Activated CD4-positive, alpha-beta T cell treated with anti-CD3 and anti-CD28 coated beads, Interleukin-2, amount 10 ng/mL, durations not matched to agents 24 days and 14 days (primary cell): ENCODE measurements at places on chromosomes 1 and 21.

GRCh38 chr1:179867493-179868330, 9.9 kb downstream of the TOR1AIP2 start:
- DNase-seq = peak; percentile 82

DNA sequence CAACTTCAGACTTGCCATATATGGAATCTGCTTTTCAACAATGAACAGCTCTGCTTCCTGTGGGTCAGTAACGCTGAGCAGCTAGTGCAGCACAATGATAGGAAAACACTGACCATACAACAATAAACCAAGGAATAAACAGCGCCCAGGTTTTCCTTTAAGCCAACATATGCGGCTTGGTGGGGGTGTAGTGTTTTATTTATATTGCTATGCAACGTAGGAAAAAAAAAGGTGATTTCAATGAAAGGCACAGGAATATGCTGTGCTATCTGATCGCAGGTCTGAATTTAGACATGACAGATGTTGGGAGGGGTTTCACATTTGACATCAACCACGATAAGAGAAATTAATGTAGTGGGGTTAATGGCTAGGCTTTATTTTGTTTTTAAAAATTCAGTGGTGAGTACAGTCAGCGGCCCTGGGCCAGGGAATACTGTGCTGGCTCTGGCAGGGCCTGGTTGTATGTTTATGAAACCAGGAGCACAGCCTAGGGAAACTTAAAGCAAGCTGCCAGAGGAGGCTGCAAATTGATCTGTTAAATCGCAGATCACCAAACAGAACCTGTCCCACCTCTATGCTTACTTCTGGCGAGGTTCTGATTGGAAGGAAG, 4.3 kb downstream of the TSPAN2 start:
- no peak for DNase-seq

DNA sequence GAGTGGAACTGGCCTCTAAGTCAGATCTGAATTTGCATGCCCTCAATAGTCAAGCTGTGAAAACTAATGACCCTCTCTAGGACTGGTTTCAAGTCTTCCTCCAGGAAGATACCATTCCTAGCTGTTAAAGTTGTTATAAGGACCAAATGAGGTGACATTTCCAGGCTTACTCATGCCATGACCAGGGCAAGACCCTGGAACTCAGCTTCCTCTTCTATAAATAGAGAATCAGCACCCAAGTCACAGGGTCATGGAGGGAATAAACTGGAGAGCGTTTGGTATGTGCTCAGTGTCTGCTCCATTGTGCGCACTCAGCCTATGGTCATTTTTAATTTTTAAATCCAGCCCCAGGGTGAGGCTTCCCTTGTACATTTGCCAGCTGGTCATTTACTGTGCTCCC, 2.5 kb downstream of the S100A9 start:
- DNase-seq = no peak

GRCh38 chr1:17904290-17904689, 149.2 kb downstream of the ACTL8 start:
- DNase-seq = no peak

- DNase-seq = peak; percentile 94
These were observed at the start of gene NBL1 for GRCh38 chr1:19643602-19644394. Gene NBL1 (plus strand): TSS chr1:19644311. CDS start chr1:19655031, 10,720 bp downstream.

- no peak for DNase-seq
These were observed 3.2 kb downstream of the FNDC7 start for GRCh38 chr1:108715932-108716331.

DNA sequence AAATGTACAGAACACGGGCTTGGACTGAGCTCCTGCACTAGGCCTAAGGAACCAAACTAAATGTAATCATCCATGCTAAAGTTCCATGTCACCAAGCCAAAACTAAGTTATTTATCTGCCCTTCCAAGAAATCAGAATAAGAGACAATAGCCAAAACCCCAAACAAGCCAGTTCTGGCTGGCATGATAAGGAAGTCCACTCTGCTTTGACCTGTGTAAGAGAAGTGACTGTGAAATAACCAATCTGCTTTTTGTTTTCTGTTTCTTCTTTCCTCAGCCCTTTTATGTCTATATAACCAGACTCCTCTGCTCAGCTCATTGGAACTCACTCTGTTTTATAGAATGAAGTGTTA, 15.1 kb downstream of the PLPPR5 start:
- DNase-seq = no peak

GRCh38 chr1:15001317-15001915, 152.1 kb upstream of the TMEM51 start:
- DNase-seq = no peak

- DNase-seq = no peak
These were observed 9.6 kb upstream of the RFX5 start for GRCh38 chr1:151356696-151357095.
